ENCODE measurements at places on chromosomes 1 and 21. TPM values are rescaled to one million over a fixed set of nuclear protein-coding genes. Genes with fewer than 3 reads are reported as not detected.

TAL1 gene
- 0.45 TPM for total RNA-seq

DNAI4 gene
- 4.1 TPM for total RNA-seq

TTLL7 gene
- total RNA-seq: 3.2 TPM

C1orf167 gene
- total RNA-seq: 1.6 TPM

CELA3B gene
- total RNA-seq: not detected

RNU1-2 gene
- 3,022 TPM for total RNA-seq

IL22RA1 gene
- total RNA-seq: not detected

FGR gene
- not detected for total RNA-seq

NBPF6 gene
- not detected for total RNA-seq
